Stimulated activated CD8-positive, alpha-beta memory T cell treated with anti-CD3 and anti-CD28 coated beads, Interleukin-2, amount 100 ng/mL, for 48 hours (primary cell): ENCODE measurements at places on chromosomes 1 and 21.

GRCh38 chr1:65924471-65924870 is 131.8 kb downstream of the PDE4B start:
- no peak for DNase-seq

GRCh38 chr21:42389449-42389835 is 6.4 kb downstream of the TMPRSS3 start:
- DNase-seq = no peak

GRCh38 chr21:28333578-28334075 is 659.0 kb downstream of the LTN1 start:
- DNase-seq = no peak

DNA sequence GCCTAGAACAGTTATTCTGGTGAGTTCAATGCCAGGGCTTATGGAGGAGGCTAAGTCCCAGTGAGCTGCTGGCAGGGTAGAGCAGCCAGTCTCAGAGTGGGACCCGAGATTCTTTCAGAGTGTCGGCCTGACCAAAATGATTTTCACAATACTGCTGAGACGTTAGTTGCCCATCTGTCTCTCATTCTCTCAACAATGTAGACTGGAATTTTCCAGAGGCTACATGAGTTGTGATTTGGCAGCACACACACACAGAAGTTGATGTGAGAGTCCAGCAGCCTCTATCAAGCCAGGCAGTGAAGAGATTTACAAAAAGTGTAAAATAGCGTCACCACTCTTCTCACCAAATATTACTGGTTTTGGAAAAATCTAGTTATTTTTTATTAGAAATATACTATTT is 21.7 kb downstream of the CACNA1S start:
- no peak for DNase-seq

- DNase-seq = no peak
These were observed 33.5 kb upstream of the ATP2B4 start for GRCh38 chr1:203593143-203593542.
